AG09309 (cell line): ENCODE measurements at places on chromosomes 11 and 22.

DNA sequence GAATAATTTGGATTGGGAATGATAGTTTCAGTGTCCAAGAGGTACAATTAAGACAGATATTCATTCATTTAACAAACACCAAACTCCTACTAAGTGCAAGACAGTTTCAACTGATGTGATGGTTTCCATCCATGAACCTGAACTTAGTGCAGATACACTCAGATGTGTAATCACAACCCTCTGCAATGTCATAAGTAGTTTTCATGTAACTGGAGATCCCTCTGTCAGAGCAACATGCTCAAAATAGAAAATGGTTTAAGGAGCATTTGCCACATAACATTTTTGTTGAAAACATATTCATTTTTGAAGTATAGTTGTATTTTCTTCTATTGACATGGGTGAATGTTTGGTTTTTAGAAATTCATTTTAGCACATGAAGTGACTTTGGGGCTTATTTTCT lies 16.5 kb upstream of the PKNOX2 start:
- DNase-seq: no peak

DNA sequence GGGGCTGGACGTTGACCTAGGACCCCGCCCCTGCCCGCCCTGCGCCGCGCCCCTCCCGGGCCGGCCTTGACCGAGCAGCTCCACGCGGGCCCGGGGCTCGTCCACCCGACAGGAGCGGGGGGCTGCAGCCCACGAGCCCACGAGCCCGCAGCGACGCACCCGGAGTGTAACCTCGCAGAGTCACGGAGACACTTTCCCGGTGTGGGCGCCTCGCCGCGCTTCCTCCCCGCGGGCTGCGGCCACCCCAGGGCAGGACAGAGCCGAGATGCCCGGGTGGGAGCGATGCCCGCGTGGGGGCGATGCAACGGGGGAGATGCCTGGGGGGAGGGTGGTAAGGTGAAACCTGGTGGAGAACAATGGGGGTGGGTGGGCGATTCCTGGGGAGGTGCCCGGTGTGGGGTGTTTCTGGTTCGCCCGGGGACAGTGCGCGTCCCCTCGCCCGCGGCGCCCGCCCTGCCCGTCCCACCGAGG lies 4.9 kb upstream of the ZBED4 start:
- DNase-seq: no peak

- no peak for DNase-seq
Measured at GRCh38 chr11:126419801-126420697, 64.6 kb downstream of the ST3GAL4 start.

DNA sequence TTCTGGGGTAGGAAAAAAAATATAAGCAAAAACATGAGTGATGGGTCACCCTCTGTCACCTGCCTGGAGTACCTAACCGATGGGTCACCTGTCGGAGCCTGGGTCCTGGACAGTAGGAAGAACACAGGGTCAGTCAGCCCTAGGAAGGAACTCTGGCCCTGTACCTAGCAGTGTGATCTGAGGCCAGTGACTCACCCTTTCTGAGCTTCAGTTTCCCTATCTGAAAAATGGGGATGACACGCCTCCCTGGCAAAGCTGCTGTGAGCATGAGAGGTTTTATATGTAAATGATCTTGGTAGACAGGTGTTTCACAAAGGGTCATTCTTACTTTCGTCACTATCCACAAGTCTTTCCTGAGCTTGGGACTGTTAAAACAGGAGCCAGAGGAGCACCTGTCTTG lies 182.0 kb downstream of the ST3GAL4 start:
- no peak for DNase-seq

DNA sequence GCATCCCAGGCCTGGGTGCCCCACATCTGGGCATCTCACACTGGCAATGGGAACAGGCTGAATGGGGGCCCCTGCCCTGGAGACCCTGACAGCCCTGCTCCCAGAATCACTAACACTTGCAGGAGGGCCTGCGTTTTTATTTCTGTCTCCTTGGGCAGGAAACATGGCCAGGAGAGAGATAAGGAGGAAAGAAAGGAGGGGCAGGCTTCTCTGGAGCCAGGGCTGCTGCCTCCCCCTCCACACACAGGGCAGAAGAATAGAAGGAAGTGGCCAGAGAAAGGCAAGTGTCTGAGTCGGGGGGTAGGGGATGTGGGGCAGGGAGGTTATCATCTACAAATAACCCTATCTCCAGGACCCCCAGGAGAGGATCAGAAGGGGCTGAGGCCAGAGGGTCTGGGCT lies 25.5 kb upstream of the TSPAN18 start:
- DNase-seq: no peak

DNA sequence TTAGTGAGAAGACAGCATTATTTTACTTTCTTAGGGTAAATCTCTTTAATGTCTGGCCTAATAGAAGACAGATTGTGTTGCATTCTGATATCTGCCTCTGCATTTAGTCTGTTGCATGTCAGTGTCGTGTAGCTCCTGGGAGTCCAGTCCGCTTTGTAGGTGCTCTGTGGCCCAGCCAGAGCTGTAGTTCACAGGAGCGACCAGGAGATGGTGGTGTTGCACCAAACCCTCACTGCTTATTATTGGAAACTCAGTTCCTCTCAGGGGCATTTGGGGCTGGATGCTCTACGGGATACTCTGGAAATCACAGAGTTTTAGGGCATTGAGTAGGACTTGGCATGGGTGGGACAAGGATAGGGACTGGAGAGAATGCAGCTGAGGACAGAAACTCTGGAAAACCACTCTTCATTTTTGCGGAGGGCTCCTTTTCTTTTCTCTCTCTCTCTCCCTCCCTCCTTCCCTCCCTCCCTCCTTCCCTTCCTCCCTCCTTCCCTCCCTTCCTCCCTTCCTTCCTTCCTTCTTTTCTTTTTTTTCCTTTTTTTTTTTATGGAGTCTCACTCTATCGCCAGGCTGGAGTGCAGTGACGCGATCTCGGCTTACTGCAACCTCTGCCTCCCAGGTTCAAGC lies 21.7 kb downstream of the MIAT start:
- no peak for DNase-seq

DNA sequence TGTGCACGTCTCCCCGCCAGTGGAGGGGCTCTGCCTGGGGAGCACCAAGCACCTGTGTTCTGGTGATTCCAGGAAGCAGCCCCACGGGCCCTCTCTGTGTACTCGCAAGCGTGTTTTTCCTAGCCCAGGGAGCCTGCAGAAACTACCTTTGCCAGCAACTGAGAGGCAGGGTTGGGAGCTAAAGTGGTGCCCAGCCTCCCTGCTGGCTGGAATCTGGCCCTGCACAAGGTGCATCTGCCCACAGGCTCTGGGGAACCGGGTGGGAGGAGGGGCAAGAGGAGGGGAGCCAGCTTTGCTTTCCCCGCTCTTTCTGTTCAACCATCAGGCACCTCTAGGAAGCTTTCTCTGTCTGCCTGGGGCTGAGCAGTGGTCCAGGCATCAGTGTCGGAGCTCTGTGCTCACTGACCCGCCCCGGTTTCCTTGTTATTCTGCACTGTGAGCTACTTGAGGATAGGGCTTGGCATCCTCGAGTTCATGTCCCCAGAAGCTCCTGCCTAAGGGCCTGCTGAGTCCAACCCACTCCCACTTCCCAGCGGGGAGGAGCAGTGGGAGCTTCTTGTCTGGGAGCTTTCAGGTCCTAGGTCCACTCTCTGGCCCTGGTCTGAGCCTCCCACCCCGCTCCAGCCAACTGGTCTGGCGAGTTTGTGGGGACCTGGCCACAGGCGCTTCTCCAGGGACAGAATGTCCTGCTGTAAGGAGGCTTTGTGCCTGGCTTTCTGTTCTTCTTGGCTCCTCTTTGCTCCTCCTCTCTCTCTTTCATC lies 14.9 kb downstream of the DAGLA start:
- DNase-seq: no peak

GRCh38 chr22:45784357-45785277 lies 113.0 kb downstream of the ATXN10 start:
- DNase-seq: no peak

- DNase-seq: no peak
Measured at GRCh38 chr22:50101870-50102565, 12.2 kb downstream of the MOV10L1 start.

DNA sequence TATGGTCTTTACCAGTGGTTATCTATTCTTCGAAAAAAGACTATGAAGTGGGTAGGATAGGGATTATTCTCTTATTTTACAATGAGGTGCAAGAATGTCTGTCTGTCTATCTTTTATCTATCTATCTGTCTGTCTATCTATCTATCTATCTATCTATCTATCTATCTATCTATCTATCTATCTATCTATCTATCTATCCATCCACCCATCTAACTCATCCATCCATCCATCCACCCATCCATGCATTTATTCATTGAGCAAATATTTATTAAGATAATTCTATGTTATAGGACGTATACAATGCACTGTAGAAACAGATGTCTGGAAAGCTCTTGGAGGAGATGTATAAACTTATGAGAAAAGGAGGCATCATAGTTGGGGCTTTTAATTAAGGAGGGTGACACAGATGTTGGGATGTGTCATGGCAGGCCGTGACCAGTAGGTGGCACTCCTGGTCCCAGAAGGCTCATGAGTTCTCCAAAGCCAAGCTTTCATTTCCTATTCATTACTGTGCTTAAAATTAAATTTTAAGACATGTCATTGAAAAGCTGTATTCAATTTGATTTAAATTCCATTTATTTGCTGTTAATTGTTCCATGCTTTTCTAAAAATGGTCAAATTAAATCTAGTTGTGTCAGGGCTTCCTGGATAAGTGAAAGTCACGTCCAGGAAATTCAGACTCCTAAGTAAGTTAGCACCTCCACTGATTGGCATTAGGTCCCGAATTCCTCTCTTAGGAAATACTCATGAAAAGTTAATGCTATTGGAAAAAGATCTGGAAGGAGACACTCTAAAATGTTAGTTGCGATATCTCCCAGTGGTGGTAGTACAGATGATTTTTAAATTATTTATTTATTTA lies 19.0 kb upstream of the E2F8 start:
- no peak for DNase-seq

DNA sequence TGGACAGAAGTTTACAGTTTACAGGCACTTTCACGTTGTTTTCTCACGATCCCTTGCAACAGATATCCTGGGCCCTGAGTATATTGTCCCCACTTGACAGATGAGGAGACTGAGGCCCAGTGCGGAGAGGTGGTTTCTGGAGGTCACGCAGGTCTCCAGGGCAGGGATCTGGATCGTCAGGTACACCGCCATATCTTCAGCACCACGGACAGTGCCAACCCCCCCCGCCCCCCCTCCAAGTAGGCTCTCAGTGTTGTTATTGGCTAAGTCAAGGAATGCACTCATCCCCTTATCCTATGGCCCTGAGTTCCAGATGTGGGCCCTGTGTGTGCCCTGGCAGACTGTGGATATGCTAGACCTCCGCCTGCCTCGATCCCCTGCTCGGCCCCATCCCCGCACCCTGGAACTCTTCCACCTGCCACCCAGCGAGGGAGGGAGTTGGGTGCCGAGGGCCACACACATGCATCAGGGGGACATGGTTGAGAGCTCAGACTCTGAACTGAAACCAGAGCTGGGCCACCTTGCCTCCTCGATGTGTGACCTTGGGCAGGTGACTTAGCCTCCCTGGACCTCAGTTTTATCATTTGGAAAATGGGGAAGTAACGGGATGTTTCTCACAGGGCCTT lies 37.5 kb downstream of the MPPED1 start:
- no peak for DNase-seq

DNA sequence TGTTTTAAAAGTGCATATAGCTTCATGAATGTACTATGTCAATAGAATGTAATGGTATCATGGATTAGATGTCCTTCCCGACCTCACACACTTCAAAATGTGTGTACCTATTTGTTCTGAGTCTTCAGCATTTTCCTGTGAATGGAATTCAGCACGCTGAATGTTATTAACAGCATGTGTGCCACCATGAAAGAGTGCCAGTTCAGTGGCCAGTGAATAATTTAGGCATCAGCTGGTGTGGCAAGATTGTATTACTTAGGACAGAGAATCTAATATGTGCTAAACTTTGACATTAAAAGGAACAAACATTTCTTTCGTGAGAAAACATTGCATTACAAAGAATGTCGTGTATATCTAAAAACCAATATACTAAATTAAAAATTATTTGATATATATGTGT lies 46.4 kb downstream of the HIPK3 start:
- DNase-seq: no peak

GRCh38 chr22:21752276-21752675 lies 16.7 kb upstream of the YPEL1 start:
- no peak for DNase-seq
